ACHN (cell line): ENCODE measurements at places on chromosomes 12 and 14.
A peak's percentile ranks its signal among the peaks of the same experiment; 100 is the strongest.

GRCh38 chr12:70149665-70150064 is 93.6 kb upstream of the CNOT2 start:
- no peak for DNase-seq

GRCh38 chr14:61621444-61621843 is 73.9 kb upstream of the HIF1A start:
- DNase-seq = no peak

DNA sequence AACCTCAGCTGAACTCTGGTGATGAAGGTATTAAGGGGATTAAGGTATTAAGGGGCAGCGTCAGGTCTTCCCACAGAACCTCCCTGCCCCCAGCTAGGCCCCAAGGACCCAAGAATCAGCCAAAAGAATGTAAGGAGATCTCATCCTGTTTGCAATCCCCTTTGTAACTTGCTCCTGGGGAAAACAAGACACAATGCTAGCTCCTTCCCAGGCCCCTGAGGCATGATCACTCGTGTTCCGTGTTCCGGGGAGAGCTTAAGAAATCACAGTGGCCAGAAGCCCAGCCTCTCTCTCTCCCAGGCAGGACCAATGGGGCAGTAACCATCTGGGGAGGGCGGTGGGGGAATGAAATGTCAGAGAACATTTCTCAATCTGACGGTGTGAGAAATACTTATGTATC is 33.2 kb downstream of the PIGH start:
- no peak for DNase-seq

DNA sequence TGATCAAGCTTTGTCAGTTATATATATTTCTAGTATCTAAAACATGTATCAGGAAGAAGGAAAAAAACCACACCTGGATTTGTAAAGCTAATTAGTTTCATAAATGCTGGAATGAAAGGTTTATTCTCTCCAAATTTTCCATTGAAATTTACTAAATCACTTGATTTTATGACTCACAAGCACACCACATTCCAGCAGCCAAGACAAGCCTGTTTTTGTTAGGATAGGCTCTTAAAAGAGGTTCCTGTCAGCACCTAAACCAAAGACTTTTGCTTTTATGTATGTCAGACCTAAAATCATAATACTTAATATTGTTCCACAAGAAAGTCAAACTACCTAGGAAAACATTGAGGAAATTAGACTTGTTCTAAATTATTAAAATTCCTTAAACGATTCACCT is 85.3 kb upstream of the PAWR start:
- peak; percentile 31 for DNase-seq

GRCh38 chr14:40417777-40418401 is 985.7 kb upstream of the FBXO33 start:
- peak; percentile 44 for DNase-seq

- DNase-seq = no peak
These were observed 97.2 kb downstream of the ZC3H14 start for GRCh38 chr14:88660056-88660455.

DNA sequence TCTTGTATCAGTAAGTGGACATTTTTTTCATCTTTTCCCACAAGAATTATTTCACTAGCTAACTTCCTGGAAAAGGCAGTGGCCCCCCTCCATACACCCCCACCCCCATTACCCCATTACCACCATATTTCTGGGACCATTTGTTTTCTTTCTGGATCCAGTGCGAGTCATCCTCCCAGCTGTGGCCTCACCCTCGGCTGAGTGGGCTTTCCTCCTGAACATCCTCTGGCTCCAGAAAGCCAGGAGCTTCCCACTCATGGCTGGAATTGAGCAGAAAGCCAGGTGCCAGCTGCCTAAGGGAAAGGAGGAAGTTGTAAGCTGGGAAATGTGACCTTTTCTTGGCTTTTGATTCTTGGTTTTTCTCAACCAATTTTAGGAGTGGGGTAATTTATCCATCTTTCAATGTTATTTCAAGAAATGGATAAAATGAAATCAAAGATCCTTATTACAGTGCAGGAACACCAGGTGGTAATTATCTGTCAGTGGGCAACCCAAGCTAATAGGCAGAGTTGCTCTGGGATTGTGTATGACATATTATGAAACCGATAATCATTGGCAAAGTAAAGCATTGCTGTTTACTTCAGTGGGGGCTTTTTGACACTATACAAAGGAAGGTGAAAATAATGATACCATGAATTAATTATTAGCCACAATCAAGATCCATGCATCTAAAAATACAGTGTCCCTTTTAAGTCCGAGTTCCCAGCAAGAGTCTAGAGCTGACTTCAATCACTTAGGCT is 124.6 kb downstream of the KICS2 start:
- DNase-seq = no peak

DNA sequence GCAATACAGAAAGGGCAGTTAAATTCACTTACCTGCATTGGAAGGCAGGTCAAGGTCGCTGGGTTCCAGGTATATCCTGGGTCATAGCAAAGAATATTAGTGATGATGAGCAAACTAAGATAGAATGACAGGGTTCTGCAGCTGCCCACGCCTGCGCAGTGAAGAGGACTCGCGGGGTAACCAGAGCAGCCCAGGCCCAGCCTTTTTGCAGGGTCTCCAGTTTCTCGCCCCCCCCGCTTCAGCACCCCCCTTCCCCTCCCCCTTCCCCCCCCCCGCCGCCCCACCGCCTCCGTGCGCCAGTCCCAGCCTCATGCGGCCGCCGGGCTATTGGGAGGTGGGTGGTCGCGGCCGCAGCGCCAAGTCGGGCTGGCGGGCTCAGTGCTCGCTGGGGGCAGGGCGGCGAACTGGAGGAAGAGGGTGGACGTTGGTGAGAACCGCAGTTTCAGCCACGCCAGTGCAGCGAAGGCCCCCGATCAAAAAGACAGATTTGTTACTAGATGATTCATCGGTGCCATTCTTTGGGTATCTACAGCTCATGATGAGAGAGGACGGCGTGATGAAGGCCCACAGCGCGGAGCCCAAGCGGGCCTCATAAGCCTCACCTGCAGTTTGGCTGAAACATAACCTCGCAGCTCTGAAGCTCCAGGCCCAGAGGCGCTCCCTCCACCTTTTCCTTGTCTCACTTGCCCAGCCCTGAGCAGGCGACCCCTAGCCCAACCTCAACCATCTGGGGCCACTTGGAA is 20.2 kb downstream of the SLC2A3 start:
- DNase-seq = no peak

DNA sequence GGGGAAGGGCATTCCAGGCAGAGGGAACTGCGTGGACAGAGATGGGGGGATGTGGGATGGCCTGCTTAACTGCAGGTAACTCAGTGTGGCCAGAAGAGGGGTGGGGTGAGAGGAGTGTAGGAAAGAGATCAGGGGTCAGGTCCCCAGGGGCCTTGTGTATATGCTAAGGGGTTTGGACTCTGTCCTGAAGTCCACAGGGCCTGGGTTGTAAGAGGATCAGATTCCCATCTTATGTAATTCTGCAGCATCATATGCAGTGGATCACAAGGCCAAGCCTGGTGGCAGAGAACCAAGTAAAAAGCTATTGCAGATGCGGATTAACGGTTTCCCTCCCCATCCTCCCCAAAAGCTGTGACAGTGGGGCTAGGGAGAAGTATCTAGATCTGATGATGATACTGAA is 8.7 kb downstream of the TCTN1 start:
- DNase-seq = no peak
